Astrocyte (in vitro differentiated cells and primary cell): ENCODE measurements at places on chromosomes 6 and 20. TPM values are rescaled to one million over a fixed set of nuclear protein-coding genes. Genes with fewer than 3 reads are reported as not detected.
A peak's percentile ranks its signal among the peaks of the same experiment; 100 is the strongest.

The TFAP2A gene
- total RNA-seq: 2.1 and 6.6 TPM in 2 replicates

The ECT2L gene
- total RNA-seq: not detected in 2 replicates

- peaks cover 9% of the 10 kb centered on the region for H3K4me1 ChIP-seq
- no peak overlapping the region for H3K27ac ChIP-seq
- peak; percentile 42 for DNase-seq
- H3K4me3 ChIP-seq: no peak overlapping the region
- no peaks in the 10 kb centered on the region for H3K36me3 ChIP-seq
Observed at GRCh38 chr6:147950623-147950987, 392.0 kb upstream of the SASH1 start.

- no peak overlapping the region for H3K27ac ChIP-seq
- no peak for DNase-seq
- peaks cover 17% of the 10 kb centered on the region for H3K4me1 ChIP-seq
- no peak overlapping the region for H3K4me3 ChIP-seq
- no peaks in the 10 kb centered on the region for H3K27me3 ChIP-seq
Observed at GRCh38 chr6:3196770-3197169, 30.7 kb downstream of the TUBB2B start.

DNA sequence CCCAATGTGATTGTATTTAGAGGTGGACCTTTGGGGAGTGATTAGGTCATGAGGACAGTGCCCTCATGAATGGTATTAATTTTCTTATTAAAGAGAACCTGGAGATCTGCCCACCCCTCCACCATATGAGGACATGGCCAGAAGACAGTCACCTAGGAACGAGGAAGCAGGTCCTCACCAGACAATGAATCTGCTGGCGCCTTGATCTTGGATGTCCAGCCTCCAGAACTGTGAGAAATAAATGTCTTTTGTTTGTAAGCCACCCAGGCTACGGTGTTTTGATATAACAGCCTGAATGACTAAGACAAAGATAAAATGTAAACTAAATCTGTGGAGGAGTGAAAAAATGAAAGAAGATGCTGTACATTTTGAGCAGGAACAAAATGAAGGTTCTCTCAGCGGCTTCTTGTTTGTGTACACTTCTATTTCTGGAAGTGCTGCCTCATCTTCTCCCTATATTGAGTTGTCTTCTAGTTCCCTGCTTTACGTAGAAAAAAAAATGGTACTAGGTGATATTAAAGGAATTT is 1.5 kb upstream of the IPCEF1 start:
- no peaks in the 10 kb centered on the region for H3K36me3 ChIP-seq
- peaks cover 3% of the 10 kb centered on the region for H3K4me1 ChIP-seq
- no peak for DNase-seq

DNA sequence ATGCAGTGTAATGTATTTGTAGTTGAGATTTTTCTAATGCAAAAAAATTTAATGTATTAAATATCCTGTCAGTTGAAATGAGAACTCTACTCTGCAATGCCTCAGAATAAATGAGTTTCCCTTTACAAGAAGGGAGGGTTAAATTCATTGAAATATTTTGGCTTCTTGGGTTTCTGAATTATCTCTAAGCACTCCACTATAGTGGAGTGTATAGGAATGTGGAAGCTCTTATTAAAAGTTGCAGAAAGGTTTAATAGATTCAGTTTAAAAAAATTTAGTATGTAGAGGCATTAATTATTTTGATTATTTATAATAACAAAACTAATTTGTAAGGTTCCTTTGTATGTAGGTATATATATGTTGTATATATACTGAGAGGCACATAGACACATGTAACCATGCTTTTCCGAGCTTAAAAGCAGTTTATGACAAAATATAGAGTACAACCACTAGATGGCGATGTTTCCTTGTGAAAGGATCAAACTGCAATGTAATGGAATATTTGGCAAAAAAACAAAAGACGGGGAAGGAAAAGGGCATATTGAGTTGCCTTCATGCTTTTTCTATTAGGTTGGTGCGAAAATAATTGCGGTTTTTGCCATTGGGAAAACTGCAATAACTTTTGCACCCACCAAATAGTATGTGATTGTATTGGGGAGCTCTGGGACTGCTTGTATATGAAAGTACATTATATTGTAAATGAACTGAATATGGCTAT is 144.2 kb downstream of the MYO6 start:
- H3K4me3 ChIP-seq: no peak overlapping the region
- H3K4me1 ChIP-seq: no peaks in the 10 kb centered on the region
- peak; percentile 53 for DNase-seq
- no peak overlapping the region for H3K27ac ChIP-seq
